Activated gamma-delta T cell treated with Interleukin-2 at 50 U/mL for 16 hours (primary cell): ENCODE measurements at places on chromosomes 16 and 17.

DNA sequence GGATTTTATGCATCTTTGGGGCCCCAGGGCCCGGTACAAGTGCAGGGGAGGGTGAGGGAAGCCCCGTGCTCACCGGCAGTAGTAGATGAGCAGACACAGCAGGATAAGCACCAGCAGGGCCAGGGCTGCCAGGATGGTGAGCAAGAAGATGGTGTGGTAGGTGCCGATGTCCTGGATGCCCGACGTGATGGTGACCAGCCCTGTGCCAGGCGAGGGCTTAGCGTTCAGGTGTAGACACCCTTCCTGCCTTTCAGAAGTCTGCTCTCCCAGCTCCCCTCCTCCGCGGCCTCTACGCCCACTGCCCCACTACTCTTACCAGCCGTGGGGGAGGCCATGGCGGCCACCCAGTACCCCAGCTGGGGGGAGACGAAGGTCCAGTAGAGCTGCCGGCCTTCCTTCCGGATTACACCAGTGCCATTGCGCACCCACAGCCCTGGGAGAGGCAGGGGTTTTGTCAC, 8.0 kb downstream of the FAM171A2 start:
- no peak for DNase-seq

DNA sequence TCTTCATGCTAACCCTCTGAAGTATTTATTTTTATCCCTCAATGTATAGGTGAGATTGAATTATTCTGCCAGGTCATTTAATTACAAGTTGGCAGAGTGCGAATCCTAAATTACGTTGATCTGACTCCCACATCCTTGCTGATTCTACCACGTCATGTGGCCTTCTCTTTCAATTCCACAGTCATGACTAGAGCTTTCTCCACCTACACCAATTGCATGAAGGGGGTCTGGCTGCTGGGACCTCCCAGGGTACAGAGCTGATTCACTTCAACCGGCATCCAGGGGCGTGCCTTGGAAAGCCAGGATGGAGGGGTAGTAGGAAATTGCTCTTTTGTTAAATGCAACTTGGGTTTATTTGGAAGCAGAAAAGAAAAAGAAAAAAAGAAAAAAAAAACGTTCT, 41.1 kb upstream of the CDH13 start:
- no peak for DNase-seq

DNA sequence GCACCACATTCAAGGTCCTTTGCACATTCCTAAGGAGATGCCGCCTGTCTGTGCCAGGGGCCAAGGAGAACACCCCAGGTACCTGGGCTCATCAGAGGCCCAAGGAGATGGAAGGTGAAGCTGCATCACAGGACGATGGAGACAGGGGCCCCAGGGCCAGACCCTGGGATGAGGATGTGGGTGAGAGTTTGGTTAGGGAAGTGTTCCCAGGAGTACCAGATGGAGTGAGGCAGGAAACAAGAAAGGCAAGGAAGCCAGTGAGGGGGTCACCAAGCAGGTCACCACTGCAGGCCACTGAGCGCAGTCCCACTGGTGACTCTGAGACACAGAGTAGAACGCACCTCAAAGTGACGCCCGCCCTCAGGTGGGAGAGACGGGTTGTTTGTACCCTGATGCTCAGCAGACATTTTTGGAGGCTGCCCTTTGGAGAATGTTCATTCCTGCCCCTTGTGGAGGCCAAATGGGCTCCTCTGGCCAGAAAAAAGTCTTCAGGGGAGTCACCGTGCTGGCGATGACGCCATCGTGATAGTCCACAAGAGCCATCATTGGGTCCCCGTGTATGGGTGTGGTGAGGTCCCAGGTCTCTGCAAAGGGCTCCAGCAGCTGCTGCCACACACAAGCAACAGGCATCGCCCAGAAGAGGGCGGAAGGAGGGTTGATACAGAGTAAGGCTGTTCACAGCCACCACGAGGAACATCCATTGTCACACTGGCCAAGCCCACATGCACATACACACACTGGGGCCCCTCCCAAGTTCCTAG, 57.5 kb downstream of the BEAN1 start:
- no peak for DNase-seq

GRCh38 chr17:77151186-77151585, 10.4 kb downstream of the SEC14L1 start:
- DNase-seq, result no peak

GRCh38 chr16:51120730-51121347, 30.2 kb downstream of the SALL1 start:
- DNase-seq, result no peak

GRCh38 chr17:75873587-75874322, 4.6 kb downstream of the TRIM47 start:
- no peak for DNase-seq

DNA sequence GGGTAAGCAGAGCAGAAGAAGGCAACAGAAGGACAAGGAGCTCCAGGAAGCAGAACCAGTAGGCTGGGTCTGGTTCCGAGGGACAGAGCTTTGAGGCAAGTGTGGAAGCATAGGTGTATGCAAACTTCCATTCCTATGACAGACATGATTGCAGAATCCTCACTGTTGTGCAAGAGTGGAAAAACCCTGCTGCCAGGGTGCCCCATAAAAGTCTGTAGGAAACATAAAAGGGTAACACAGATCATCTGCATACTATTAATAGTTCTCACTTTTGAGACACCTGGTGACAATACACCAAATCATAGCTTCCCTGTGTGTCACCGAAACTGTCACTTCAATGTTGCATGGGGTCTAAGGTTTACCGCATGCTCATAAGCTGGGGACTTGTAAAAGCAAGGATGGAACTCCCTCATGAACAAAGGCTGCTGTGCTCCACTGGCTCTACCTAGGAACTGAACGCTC, 39.7 kb downstream of the ARHGAP17 start:
- no peak for DNase-seq

DNA sequence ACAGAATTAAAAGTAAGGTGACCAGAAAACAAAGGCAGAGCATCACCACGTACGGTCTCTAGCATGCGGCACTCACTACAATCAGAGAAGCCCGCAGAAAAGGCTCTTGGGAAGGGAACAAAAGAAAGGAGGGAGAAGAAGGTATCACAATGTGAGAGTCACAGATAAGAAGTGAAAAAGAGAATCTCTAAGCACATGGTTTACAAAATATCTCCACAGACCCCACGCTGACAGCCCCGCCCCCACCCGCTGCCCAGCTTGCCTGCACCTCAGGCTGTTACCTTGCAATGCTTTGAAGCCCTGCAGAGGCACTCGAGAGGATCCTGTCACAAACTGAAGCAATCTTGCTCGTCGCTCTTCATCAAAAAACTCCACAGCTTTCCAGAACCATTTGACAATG, 40.5 kb downstream of the CEP95 start:
- no peak for DNase-seq

DNA sequence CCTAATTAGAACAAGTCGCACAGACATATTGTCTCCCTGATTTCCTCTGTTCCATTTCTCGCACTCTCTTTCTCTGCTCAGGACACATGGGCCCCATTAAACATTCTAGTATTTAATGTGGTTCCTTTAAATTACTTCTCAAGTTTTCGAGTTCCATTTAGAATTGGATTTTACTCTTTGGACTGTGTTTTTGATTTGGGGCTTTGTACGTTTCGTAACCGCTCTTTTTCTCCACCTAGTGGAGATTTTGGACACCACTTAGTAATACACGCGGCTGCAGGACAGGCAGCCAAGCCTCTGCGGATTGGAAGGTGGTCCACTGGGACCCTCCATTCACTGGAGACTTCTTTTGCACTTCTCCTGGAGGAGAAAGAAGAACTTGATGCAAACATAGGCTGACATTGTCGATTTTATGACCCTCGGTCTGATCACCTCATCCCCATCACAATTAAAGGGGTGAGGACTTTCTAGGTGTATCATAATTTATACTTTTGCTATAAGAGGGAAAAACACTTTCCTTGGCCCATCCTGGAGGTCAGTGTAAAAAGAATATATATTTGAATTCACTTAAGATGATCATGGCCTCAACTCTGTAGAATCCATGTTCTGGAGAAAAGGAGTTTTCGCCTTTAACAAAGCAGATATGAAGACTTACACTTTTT, 85.7 kb downstream of the NOG start:
- DNase-seq, result no peak

- DNase-seq, result no peak
Measured at GRCh38 chr17:12765548-12765947, 23.8 kb upstream of the ARHGAP44 start.

DNA sequence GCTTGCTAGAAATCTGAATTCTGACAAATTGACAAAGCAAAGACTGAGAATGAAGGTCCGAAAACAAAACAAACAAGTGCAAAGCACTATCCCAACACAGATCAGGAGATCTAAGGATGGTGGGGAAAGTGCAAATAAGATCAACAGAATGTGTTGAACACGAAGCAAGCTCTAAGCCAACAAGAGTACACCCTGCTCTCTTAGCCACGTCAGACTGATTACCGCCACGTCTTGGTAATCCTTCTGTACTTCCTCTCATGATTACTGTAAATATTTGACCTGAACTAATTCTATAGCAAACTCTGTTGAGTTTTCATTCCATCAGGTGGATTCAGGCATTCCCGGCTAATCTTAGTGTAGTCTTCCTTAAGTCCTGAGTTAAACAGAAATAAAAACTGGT, 34.3 kb upstream of the ERCC4 start:
- no peak for DNase-seq

DNA sequence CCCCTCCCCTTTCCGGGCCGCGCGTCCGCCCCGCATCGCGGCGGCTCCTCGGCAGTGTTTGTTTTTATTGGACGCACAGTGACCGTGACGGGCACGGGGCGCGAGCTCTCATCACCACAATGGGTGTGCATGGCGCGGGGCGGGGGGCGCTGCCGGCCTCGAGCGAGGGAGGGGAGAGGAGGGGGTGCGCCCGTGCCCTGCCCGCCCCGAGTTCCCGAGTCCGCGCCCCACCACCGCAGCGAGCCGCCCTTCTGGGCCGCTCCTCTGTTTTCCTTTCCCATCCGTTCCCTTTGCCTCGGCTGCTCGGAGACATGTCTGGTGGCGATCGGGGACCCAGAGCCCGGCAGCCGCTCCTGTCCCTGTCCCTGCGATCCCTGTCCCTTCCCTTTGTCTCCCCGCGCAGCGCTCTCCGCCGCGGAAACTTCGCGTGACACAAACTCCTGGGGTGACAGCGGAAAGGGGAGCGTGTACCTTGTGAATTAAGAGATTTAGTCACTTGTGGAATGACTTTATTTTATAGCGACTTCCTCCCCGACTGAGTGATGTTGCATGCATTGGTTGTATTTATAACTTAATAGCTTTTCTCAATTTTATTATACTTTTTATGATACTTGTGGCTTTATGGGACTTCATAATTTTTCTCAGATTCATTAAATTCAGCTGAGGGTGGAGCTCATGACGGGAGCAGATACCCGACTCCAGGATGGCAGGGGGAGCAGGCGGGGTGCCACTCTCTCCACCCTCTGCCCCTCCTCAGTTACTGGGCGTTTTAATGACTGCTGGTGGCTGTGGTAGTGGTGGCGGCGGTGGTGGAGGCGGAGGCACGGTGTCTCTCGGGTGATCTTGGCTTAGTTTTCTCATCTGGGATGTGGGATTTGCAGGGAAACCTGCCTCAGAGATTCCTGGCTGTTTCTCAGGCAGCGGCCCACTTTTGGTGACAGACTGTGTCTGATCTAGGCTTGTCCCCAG, 40.8 kb downstream of the MRM1 start:
- DNase-seq, result no peak

DNA sequence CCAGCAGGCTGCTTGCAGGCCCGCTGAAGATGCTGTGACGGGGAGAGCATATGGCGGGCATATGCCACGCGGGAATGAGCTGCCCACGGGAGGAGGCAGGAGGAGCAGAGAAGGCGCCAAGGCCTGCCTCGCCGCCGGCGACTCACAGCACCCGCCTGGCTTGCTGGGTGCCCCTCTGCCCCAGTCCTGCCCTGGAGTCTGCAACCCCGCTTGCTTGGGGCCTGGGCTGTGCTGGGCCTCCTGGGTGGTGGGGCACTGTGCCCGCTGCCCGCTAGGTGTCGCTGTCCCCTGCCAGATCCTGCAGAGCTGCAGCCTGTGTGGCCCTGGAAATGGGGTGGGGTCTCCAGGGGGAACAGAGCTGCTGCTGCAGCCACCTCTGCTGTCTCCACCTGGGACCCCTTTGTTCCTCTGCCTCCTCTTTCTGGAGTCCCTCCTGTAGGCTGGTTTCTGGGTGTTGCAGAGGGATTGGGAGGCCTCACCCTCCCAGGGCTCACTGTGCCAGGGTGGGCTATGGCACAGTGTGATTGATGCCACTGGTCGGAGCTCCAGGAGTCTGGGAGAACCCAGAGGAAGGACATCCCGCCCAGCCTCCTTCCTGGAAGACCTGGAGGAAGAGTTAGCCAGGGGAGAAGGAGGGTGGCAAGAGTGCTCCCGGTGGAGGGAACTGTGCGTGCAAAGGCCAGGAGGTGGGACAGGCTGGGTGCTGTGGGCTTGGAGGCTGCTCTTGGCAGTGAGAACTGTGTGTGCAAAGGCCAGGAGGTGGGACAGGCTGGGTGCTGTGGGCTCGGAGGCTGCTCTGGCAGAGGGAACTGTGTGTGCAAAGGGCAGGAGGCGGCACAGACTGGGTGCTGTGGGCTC, 141.0 kb upstream of the CIBAR2 start:
- peak; percentile 65 for DNase-seq

- DNase-seq, result no peak
Measured at GRCh38 chr17:71872843-71873485, 247.9 kb upstream of the SOX9 start.

DNA sequence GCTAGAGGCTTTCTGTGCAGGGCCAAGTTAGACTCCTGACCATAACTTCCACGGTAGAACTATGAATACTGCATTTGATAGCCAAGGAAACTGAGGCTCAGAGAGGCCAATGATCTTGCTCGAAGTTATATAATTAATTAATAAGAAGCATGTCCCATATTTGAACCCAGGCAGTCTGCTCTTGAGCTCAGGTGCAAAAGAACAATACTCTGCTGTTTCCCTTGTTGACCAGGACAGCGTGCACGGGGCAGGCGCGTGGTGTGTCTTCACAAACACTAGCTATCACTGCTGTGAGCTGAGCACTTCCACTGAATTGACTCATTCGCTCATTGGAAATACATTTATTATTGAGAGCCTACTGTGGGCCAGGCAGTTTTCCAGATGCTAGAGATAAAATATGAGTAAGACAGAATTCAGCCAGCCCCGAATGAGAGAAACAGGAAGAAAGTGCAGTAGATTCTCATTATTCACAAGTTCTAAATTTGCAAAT, 1.6 kb downstream of the CHD9 start:
- DNase-seq, result no peak

- no peak for DNase-seq
Measured at GRCh38 chr16:26827386-26827785, 239.3 kb upstream of the C16orf82 start.

- DNase-seq, result no peak
Measured at GRCh38 chr16:6863135-6863534, 469.5 kb upstream of the RBFOX1 start.

GRCh38 chr17:43641416-43641815, 20.3 kb downstream of the MEOX1 start:
- no peak for DNase-seq

- peak; percentile 53 for DNase-seq
Measured at GRCh38 chr17:79087428-79088143, 13.0 kb downstream of the ENGASE start.

- no peak for DNase-seq
Measured at GRCh38 chr17:17556671-17557070, 34.8 kb downstream of the PEMT start.

- DNase-seq, result no peak
Measured at GRCh38 chr16:22322741-22323140, 25.5 kb downstream of the POLR3E start.
